ENCODE measurements at places on chromosomes 1 and 21.

DNA sequence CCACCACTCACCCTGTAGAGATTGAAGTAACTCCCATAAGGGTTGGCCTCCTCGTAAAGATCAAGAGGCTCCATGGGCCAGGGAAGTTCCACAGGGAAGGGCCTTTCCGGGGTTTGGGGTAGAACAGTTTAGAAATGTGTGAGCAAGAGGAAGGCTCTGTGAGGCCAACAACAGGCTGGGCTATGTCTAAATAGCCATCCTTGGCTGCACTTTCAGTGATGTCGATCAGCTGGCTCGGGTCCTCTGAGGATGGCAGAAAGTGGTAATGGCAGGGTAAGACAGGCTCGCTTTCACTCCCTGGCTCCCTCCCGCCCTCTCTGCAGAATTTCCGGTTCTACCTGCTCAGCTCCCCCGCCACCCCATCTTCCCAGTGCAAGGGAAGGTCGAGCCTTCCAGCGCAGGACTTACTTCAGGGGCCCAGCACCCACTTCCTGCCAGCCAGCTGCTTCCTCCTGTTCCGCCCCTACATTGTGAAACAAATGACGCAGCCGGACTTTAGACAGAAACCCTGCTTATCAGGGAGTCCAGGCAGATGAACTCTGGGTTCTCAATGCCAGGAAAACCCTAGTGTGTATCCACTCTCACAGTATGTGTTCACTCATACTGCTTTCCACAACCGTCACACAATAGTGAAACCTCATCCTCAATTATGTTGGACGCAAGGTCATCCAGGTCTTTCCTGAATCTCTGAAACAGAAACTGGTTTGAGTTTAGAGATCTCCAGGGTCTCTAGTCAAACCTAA lies 7.3 kb downstream of the F11R start:
- DNase-seq = peak; percentile 37

DNA sequence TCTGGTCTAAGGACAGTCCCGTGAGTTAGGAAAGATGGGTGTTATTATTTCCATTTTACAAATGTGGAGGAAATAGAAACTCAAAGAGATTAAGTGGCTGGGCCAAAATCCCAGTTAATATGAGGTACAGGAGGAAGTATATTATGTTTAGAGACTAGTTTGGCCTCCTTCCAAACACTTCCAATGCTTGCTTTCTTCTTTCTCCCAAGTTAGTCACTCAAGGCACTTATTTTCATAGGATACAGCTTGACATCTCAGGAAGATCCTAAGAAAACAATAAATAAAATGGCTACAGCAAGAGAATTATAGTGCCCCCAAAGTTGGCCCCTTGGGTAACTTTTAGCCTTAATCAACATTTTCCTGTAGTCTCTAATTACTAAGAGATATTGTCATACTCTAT lies 47.5 kb upstream of the IPO9 start:
- no peak for DNase-seq

GRCh38 chr1:202892501-202892900 lies 3.6 kb upstream of the RABIF start:
- DNase-seq = no peak

GRCh38 chr1:64757213-64757612 lies 12.3 kb downstream of the RAVER2 start:
- DNase-seq = no peak

- no peak for DNase-seq
Observed at GRCh38 chr1:186188004-186188539, 187.0 kb downstream of the TPR start.

DNA sequence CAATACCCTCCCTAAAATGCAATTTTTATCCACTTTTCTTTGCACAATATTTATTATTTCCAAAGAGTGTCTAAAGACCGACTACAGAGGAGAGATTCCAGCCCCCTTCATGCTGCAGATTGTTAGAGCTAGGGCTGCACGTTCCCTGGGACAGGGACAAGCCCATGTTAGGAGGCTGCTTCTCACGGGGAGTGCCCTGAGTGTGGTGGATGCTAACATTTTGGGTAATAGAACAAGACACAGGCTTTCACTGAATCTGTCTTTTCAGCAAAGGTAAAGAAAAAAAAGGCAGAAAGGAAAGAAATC lies 125.4 kb downstream of the RIPK4 start:
- no peak for DNase-seq

DNA sequence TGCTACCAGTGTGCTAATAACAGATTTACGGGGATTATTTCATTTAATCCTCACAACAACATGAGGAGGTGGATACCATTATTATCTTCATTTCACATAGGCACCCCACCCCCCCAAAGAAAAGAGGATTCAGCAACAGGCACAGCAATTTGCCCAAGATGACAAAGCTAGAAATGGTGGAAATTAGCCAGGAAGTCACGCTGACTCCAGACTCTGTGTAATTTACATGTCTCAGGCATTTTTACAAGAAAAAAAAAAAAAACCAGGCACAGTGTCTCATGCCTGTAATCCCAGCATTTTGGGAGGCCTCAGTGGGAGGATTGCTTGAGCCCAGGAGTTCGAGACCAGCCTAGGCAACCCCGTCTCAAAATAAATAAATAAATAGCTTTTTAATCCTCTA lies 37.5 kb upstream of the PRDM2 start:
- DNase-seq = no peak

DNA sequence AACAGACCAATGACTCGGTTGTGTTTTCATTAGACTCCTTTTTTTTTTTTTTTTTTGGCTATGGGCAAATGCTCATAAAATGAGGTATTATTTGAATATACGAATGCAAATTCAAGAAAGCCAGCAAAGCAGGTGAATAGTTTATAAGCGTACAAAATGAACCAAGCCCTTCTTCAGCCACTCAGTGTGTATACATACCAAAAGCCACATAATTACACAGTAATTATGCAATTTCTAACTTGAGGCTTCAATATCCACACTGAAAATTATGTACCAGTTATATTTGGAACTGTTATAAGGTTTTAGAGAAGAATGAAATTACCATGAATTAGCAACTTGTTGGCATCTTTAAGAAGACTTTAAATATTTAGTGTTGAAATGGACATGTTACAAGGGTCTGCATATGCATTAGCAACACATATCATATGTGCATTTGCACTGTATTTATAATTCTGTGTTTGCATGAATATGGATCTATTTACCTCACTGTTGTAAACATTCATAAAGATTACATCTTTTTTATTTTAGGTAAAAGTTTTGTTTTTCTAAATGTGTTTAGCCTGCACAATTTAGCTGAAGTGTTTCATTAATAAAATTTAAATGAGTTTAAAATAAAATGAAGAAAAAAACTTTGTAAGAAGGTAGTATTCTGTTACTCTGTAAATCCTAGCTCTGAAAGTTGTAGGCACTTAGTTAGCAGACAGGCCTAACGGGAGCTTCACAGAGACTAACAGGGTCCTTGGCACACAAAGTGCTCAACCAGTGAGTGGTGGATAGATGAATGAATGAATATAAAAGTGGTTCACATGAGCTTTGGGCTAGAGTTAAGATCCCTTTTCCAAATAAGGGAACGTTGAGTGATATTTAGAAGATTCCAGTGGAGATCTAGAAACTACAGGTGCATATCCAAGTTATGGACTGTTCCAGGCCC lies 241.0 kb upstream of the NFIA start:
- DNase-seq = no peak

GRCh38 chr1:193538003-193538354 lies 351.6 kb upstream of the B3GALT2 start:
- DNase-seq = no peak

GRCh38 chr1:206735553-206736031 lies 35.0 kb upstream of the IL19 start:
- DNase-seq = no peak

- no peak for DNase-seq
Observed at GRCh38 chr1:247332623-247333361, 1.1 kb upstream of the ZNF496 start.

DNA sequence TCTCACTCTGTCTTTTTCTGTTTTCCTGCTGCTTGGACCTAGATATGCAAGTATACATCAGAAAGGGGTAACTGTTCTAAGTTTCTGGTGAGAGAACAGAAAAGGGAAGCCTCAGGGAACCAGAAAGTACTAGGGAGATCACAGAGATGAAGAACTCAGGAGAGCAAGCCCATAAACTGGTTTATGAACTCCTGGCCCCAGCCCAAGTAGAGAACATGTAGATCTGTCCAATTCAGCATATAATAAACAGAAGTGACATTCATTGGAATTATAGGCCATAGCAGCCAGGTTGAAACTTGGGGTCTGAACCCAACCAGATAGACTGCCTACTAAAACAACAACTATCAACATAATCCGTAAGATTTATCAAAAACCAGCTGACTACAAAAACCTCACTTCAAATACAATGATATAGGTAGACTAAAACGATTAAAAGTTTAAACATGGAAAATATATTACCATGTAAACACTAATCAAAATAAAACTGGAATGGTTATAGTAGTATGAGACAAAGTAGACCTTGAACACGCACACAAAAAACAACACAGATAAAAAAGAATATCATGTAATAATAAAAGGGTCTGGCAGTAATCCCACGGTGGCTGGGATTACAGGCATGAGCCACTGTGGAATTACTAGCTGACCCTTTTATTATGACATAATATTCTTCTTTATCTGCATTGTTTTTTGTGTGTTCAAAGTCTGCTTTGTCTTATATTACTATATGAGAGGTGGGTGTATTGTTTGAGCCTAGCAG lies 65.0 kb downstream of the ZSWIM5 start:
- DNase-seq = no peak

DNA sequence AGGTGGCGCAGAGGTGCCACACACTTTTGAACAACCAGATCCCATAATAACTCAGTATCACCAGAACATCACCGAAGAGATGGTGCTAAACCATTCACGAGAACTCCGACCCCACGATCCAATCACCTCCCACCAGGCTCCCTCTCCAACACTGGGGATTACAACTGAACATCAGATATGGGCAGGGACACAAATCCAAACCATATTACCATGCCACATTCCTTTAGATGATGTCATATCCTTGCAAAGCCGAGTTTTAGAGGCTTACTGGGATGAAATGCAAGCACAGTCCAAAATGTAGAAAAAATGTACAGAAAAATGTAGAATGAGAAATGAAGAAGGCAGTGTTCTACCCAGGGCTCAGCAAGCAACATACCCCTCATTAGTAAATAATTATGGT lies 64.7 kb downstream of the SGIP1 start:
- no peak for DNase-seq

DNA sequence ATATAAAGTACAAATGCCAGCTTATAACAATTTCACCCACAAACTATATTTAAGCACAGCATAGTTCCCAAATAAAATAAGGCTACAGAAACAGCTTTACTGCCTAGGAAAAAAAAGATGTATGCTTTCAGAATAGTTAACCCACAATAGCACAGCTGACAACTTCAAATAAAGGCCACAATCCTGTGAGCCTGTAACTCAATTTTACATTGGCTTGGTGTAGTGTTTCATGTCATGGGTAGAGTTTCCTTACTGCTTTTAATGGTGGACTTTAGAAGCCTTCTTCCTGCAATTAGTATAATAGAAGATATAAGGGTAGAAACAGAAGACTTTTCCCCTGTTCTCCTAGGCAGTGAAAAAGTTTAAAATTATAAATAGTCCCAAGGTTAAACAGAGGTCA lies 44.3 kb upstream of the ZC3H11B start:
- no peak for DNase-seq

DNA sequence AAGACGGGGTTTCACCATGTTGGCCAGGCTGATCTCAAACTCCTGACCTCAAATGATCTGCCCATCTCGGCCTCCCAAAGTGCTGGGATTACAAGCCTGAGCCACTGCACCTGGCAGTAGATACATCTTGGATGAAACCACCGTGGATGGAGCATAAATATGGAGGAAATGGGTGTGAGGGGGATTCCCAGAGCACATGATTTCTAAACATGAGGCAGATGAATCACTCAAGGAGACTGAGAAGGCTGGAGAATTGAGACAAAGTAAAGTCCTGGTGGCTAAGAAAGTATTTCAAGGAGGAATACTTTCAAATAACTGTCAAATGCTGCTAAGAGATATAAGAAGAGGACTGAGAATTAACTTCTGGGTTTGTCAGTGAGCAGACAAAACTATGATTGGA lies 5.4 kb upstream of the PGBD5 start:
- DNase-seq = no peak

DNA sequence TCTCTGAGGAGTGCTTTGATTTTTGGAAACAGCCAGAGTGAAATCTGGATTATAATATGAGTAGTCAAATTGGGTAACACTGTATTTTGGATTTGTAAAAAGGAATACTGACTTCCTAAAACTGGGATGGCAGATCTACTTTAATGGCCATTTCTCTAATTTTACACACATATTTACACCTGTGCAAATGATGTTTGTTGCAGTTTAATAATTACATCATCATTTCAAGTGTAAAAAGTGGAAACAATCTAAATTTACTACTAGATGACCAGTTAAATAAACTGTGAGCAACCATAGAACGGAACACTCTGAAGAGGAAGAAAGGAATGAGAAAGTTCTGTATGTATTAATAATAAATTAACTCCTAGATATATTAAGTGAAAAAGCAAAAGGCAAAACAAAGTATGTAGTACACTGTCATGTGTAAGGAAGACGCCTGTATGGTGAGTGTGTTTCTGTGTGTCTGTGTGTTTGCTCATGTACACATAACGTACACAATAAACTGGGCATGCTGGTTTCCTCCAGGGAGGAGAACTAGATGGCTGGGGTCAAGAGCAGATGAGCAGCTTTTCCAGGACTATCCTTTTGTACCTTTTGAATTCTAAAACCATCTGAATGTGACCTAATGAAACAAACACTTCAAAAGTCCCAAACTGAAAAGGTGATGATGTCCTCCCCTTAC lies 2.9 kb upstream of the RHEX start:
- no peak for DNase-seq

DNA sequence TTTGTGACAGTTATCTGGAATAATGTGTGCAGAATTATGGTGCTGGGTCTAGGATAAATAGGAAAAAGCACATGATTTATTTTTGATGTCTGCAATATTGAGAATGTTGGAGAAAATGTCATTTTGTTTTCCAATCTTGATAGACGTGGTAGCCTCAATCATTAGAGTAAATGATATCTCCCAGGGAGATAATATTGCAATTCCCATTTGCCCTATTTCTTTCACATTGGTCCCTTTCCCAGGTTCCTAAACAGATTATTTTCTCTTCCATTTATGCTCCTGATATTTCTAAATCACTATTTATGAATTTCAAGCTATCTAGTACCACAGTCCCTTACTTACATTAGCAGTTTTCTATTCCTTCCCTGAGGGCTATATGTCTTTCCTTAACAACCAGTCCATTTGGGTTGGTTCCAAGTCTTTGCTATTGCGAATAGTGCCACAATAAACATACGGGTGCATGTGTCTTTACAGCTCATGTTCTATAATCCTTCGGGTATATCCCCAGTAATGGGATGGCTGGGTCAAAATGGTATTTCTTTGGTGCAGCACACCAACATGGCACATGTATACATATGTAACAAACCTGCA lies 447.3 kb downstream of the PLA2G4A start:
- no peak for DNase-seq

- DNase-seq = no peak
Observed at GRCh38 chr1:7470904-7471638, 300.0 kb upstream of the VAMP3 start.

Data from activated naive CD4-positive, alpha-beta T cell treated with anti-CD3 and anti-CD28 coated beads, Interleukin-2, amount 50 U/mL, for 16 hours (primary cell).